ENCODE measurements at places on chromosomes 11 and 22.

- no peak for DNase-seq
Observed at GRCh38 chr22:29630987-29631386, 27.6 kb downstream of the NF2 start.

DNA sequence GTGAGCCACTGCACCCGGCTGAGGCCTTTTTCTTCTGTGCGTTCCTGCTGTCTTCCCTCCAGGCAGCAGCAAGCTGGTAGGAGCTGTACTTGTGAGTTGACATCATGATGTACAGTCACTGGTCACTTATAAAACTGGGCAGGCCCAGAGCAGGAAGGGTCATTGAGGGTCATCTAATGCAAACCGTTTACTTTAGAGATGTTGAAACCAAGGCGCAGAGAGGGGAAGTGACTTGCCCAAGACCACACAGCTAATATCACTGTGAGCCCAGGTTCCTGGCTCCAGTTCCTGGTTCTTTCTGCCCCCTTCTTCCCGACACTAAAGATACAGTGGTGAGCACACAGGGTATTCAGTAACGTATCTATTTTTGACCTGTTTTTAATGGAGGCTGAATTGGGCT lies 27.3 kb downstream of the PTPRJ start:
- DNase-seq: no peak

DNA sequence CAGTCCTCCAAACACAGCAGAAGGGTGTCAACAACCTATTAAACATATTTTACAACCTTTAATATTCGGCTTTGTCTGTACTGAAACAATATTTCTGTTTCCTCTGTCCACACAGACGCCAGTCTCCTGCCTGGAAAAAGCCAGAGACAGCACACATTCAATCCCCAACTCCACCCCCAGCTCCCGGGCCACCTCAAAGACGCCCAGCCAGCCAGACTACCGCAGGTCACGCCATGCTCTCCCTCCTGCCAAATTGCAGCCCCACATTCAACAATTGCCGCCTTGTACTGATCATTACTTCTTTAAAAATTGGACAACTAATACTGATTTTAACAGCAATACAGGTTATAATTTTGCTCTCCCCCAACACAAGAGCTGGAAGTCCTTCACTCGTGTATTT lies 1.2 kb downstream of the SERGEF start:
- no peak for DNase-seq

DNA sequence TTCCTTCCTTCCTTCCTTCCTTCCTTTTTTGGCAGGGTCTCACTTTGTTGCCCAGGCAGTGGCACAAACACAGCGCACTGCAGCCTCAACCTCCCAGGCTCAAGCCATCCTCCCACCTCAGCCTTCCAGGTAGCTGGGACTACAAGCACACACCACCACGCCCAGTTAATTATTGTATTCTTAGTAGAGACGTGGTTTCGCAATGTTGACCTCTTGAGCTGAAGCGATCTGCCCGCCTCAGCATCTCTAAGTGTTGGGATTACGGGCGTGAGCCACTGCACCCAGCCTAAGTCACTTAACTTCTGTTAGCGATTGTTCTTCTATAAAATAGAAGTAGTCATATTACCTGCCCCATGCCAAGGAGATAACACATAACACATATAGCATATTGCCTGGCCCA lies 2.8 kb upstream of the SYTL2 start:
- no peak for DNase-seq

DNA sequence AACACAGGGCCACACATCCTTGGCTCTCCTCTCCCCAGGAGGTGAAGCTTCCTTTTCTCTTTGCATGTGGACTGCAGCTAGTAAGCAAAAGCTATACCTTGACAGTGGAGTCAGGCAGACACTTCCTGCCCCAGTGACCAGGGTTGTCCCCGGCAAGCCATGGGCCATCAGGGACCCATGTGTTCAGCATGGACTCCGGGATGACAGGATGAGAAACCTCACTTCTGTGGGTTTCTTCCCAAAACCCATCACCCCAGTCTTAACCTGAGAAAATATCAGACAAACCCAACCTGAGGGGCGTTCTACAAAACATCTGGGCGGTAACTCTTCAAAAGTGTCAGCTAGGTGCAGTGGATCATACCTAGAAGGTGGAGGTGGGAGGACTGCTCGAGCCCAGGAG lies 40.2 kb downstream of the GNB1L start:
- no peak for DNase-seq

DNA sequence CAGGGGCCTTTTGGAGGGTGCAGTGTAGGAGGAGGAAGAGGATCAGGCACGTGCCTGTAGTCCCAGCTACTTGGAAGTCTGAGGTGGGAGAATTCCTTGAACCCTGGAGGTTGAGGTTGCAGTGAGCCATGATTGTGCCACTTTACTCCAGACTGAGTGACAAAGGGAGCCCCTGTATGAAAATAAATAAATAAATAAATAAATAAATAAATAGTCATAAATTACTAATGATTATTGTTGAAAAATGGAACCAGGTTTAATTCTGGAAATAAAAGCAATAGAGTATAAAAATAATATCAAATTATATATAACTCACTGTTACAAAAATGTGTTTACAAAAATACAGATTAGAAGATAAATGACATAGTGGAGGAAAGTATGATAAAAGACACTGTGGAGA lies 37.9 kb downstream of the GRIA4 start:
- no peak for DNase-seq

- no peak for DNase-seq
Observed at GRCh38 chr11:76424379-76424778, 20.4 kb upstream of the EMSY start.

DNA sequence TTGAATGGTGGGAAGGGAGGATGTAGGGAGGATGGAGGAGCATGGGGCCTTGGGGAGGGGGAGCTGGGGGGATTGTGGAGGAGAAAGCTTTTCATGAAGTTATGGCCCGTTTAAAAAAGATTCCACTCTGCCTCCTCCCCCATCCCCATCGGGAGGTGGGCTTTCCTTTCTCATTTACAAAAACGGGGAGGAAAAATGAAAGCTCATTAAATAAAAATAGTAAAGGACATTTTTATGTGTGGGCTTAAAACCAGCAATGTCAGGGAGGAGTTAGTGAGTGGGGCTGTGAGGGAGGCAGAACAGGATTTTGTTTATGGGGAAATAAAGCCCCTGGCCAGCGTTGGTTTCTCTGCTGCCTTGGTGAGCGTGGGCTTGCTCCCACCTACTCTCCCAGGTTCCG lies 83.2 kb downstream of the ZBTB16 start:
- DNase-seq: no peak

DNA sequence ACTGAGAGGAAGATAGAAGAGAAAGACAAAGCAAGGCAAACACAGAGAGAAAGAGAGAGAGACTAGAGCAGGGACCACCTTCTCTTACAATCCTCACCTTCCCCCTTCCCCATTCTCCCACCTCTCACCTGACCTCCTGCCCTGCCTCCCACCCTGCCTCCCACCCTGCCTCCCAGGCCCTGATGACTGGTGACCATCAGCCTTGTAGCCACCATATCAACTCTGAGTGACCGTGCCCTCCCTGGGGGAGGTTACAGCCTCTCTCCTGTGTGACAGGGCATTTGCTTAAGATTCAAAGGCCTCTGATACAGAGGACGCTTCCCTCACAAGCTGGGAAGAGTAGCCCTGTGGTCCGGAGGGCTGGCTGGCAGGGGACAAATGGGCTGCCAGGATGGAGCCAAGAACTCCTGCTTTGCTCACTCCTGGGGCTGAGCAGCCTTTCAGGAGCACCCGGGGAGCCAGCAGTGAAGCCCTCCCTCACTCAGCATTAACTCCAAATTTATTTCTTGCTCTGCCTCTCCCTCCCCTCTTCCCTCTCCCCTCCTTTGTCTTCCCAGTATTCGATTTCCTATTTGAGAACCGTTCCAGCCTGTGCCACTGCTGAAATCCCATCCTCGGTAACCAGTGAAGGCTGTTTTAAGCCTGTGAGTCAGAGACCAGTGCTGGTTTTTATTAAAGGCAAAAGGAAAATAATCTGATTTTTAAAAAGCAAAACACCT lies 125.2 kb upstream of the SYT13 start:
- no peak for DNase-seq

DNA sequence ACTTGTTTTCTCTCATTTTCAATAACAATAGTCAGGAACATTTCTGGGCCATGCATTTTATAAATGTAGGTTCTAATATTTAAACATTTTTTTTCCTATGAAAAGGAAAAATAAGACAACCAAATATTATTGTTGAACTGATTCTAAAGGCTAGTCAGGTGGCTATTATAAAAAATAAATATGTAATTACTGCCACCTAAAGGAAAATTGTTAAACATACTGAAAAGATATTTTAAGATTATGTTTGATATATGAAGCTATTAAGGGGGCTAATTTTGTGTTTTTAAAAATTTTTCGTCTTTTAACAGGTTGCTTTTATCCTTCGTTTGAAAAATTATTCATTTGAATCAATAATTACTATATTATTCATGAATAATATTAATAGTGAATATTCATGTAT lies 62.2 kb upstream of the FDX1 start:
- DNase-seq: no peak

DNA sequence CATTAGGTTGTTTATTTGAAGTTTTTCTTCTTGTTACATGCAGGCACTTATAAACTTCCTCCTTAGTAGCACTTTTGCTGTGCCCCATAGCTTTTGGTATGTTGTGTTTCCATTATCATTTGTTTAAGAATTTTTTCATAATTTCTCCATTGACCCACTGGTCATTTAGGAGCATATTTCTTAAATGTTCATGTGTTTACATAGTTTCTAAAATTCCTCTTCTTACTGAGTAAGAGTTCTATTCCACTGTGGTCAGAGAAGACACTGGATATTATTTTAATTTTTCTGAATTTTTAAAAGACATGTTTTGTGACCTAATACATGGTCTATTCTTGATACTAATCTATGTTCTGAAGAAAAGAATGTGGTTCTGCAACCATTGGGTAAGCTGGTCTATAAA lies 333.0 kb downstream of the DDX10 start:
- DNase-seq: no peak

GRCh38 chr11:44992774-44993173 lies 42.1 kb upstream of the TP53I11 start:
- DNase-seq: no peak

GRCh38 chr11:75823946-75824345 lies 8.9 kb downstream of the UVRAG start:
- DNase-seq: no peak

GRCh38 chr11:71252269-71252769 lies at the start of gene SHANK2:
Gene SHANK2, minus strand, starts transcription at chr11:71252577. Its CDS starts 105,251 bp downstream, at chr11:71147326.
- DNase-seq: no peak
